ENCODE measurements at places on chromosomes 5 and 9. TPM values are rescaled to one million over a fixed set of nuclear protein-coding genes. Genes with fewer than 3 reads are reported as not detected.

- no peak for DNase-seq
Measured at GRCh38 chr9:72154468-72155285, 5.4 kb downstream of the GDA start.

GRCh38 chr9:76433836-76434235 is 25.1 kb upstream of the GCNT1 start:
- peak; percentile 31 for DNase-seq

DNA sequence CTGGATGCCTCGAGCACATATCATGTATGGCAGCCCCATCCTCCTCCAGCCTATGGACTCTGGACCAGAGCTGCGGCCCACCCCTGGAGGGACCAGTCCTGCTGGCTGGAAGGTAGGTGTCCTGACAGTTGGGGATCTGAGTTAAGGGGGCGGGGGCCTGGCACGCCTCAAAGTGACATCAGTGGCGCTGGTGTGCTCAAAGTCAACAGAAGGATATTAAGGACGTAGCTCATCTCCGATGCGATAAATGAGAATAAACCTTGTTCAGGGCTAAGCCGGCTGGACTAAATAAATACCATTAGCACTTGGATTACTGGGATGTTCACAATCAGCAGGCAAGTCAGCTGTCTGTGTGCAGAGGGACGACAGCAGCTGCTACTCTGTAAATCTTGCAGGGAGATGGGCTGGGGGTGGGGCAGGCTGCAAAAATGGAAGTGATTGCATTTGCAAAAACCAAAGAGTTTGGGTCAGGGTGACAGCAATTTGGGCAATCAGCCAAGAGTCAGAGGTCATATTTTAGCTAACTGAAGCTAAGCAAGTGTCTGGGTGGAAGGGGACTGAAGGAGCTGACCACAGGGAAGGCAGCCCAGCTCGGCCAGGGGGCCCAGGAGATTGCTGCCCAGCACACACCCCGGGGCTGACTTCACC is 80.0 kb upstream of the LRRTM2 start:
- no peak for DNase-seq

GRCh38 chr5:77785229-77785628 is 9.1 kb upstream of the TBCA start:
- no peak for DNase-seq

DNA sequence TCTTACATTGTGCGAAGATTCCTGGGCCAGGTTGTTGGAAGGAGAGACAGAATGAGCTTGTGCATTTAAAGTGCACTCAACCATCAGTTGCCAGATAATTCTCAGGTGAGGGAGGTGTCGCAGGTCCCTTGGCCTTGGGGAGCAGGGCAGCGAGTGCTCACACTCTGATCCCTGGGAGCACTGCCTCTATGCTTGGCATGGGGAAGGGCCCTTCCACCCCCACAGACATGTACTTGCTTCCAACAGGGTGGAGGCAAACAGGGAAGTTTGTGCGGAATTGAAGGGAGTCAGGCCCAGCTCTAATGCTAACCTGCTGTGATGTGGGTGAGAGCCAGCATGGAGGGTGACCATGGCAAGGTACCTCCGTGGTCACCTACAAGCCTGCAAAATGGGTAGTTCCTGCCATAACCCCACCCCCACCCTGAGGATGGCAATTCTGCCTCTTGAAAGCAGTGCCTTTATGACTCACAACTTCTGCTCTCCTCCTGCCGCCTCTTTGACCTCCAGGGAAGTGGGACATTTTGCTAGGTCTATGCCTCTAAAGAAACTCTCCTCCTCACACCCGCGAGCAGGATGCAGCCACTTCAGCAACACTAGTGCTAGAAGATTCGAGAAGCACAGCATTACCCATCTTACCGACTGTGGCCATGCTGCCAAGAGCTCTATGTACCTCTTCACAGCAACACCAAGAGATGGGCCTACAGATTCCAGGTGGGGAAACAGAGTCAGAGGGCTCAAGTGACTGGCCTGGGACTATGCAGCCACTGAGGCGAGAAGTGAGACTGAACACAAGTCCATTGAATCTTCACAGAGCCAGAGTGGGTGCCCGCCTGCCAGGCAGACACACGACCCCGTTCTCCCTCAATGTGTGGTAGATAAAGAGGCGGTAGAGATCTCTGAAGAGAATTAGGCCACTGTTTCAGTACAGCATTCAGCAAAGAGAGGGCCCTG is 22.1 kb upstream of the SLC25A51 start:
- peak; percentile 71 for DNase-seq

GRCh38 chr9:21473236-21473635 is 8.9 kb downstream of the IFNE start:
- DNase-seq = no peak

- peak; percentile 47 for DNase-seq
Measured at GRCh38 chr5:153896701-153897100, 142.0 kb downstream of the FAM114A2 start.

- peak; percentile 17 for DNase-seq
Measured at GRCh38 chr5:32916648-32917047, 205.5 kb downstream of the NPR3 start.

GRCh38 chr5:170420806-170421412 is 31.7 kb upstream of the KCNMB1 start:
- DNase-seq = peak; percentile 59

- no peak for DNase-seq
Measured at GRCh38 chr9:90478821-90479220, 163.8 kb downstream of the DIRAS2 start.

- DNase-seq = no peak
Measured at GRCh38 chr5:119393201-119393691, 37.4 kb downstream of the TNFAIP8 start.

DNA sequence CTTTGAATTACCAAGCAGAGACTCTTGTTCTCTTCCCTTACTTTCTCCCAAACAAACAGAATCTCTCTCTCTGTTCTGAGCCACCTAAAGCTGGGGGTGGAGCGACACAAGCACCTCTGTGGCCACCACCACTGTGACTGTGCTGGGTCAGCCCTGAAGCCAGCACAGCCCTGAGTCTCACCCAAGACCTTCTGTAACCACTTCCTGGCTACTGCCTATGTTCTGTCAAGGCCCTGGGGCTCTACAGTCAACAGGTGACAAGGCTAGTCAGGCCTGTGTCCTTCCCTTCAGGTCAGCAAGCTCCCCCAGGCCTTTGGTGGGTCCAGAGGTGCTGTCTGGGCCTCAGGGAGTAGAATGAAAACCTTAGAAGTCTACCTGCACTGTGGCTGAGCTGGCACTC is 26.1 kb upstream of the SLC28A3 start:
- no peak for DNase-seq

DNA sequence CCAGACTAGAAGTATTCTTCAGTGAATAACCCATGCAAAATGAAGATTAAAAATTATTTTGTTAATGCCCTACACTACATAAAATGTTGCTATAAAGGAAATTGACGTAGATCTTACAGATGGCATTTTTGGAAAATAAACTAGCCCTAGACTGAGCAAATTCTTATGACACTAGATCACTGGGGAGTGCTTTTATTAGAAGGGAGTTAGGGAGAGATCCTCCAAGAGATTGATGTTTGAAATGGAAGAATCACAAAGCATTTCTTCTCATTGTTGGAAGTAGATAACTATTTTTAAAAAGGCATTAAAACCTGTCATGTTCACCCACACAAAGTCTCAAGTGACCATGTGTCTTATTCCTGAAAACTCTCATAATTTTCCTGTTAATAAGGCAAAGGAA is 351.1 kb upstream of the TLE4 start:
- DNase-seq = peak; percentile 44

DNA sequence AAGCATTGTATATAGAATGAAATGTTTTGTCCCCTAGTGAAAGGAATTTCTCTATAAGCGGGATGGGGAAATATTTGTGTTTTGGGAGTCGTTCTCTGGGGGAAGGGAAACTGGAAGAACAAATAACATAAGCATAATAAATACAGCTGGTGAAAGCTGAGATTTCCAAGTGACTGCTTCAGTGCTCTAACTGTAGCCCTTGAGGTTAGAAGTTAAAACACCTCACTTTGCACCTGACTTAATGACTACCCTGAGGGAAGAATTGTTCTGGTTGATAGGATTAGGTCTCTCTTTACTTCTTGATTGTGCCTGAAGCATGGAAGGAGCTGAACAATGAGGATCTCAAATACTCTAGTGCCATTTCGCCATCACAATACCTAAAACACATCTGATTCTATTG is 307.4 kb downstream of the MAN2A1 start:
- no peak for DNase-seq

DNA sequence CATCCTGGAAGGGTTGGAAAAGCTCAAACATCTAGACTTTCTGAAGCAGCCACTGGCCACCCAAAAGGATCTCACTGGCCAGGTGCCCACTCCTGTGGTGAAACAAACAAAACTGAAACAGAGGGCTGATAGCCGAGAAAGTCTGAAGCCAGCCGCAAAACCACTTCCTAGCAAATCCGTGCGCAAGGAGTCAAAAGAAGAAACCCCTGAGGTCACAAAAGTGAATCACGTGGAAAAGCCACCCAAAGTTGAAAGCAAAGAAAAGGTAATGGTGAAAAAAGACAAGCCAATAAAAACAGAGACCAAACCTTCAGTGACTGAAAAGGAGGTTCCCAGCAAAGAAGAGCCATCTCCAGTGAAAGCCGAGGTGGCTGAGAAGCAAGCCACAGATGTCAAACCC is 87.6 kb downstream of the MAP1B start:
- DNase-seq = peak; percentile 93

- DNase-seq = no peak
Measured at GRCh38 chr5:179119415-179120170, 59.4 kb downstream of the ZNF354C start.

DNA sequence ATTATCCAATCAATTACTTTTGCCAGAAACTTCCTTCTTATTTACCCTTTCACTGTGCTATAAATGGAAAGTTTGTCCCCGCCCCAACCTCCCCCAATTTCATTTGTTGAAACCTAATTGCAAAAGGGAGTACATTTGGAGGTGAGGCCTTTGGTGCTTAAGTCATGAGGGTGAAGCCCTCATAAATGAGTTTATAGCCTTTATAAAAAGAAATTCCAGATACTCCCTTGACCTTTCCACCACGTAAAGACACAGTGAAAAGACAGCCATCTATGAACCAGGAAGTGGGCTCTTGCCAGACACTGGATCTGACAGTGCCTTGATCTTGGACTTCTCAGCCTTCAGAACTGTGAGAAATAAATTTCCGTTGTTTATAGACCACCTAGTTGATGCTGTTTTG is 82.3 kb downstream of the NUDT12 start:
- DNase-seq = no peak

- DNase-seq = no peak
Measured at GRCh38 chr5:52502460-52502999, 285.2 kb upstream of the ITGA1 start.

DNA sequence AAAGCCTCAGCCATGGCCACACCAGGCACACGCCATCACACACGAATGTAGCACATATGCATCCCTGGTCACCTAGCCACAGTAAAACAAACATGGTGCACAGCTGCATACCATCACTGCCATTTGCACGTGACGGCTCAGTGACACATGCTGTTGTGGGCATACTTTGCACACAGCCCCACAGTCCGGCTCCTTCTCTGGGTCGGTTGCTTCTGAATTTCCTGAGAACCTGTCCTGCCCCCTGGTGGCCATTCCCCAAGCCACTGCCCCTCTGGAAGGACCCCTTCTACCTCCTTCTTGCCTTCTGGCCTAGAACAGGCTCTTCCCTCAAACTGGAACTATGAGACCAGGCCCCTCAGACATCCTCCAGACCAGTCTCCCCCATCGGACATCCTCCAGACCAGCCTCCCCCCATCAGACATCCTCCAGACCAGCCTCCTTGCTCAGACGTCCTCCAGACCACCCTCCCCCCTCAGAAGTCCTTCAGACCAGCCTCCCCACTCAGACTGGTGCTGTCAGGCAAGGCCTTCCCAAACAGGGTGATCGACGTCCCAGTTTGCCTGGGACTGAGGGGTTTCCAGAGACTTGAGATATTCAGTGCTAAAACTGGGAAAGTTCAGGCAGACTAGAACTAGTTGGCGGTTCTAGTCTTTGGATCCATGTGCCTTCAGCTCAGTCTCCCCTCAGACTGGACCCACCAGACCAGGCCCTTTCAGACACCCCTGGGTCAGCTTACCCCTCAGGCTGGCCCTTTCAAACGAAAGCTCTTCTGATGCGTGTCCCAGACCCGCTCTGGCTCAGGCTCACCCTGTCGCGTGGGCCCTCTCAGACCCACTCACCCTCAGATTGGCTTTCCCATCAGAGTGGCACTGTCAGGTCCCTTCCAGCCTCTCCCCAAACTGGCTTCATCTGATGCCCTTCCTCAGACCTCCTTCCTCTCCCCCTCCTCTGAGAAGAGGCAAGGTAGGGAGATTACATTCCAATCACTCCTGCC is 24.3 kb upstream of the ENHO start:
- peak; percentile 68 for DNase-seq

- DNase-seq = no peak
Measured at GRCh38 chr9:93958819-93959682, 3.9 kb upstream of the BARX1 start.

DNA sequence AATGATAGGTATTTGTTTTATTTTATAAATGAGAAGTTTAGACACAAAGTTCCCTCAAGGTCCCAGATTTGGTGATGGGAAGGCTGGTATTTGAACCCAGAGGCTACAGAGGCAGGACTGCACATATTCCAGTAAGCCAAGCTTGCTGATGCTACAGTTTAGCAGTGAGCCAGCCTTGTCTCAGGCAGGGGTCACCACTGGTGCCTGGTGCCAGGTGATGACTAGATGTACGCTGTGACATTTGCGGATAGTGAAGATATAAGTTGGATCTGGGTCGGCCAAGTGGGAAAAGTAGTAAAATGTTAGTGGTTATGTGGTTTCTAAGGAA is 143.9 kb downstream of the AOPEP start:
- no peak for DNase-seq

DNA sequence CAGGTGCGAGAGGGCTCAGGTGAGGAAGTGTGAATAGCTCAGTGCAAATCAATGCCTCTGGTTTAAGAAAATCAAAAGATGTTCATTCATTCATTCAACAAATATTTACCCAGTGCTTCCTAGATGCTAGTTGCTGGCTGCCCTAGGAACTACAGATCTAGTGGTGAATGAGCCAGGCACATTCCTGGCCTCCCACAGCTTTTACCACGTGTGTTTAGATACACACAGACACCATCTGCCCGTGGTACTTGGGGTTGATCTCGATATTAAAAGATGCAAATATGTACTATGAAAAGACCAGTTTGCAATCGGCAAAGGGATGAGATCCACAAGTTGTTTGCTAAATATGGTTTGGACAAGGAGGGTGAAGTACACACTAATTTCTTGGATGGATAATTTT is 78.2 kb downstream of the GTF3C4 start:
- DNase-seq = no peak

Gene PCDHGB5
- 18.6 TPM for total RNA-seq

Gene CDH12
- total RNA-seq = 6.2 TPM

Gene RNF208
- not detected for total RNA-seq

Gene GPRIN1
- total RNA-seq = 6.2 TPM

Gene LHX6
- total RNA-seq = under 0.01 TPM

Gene PITX1
- total RNA-seq = 0.49 TPM

Gene NUTM2F
- not detected for total RNA-seq

Gene TAF7
- total RNA-seq = 50.9 TPM

Gene UCK1
- 19.6 TPM for total RNA-seq

Gene GRM6
- not detected for total RNA-seq

Gene OR2Y1
- total RNA-seq = not detected

Gene LRRC14B
- not detected for total RNA-seq

Gene PCAT7
- total RNA-seq = 0.36 TPM

Gene S1PR3
- 12.6 TPM for total RNA-seq

Gene IDNK
- 1.6 TPM for total RNA-seq

Gene GBGT1
- 1.3 TPM for total RNA-seq

Gene SYK
- total RNA-seq = not detected

Gene SLC6A7
- total RNA-seq = not detected

Measured in RPMI7951 (cell line).